Epithelial cell of esophagus (primary cell): ENCODE measurements at places on chromosomes 7 and 10.

DNA sequence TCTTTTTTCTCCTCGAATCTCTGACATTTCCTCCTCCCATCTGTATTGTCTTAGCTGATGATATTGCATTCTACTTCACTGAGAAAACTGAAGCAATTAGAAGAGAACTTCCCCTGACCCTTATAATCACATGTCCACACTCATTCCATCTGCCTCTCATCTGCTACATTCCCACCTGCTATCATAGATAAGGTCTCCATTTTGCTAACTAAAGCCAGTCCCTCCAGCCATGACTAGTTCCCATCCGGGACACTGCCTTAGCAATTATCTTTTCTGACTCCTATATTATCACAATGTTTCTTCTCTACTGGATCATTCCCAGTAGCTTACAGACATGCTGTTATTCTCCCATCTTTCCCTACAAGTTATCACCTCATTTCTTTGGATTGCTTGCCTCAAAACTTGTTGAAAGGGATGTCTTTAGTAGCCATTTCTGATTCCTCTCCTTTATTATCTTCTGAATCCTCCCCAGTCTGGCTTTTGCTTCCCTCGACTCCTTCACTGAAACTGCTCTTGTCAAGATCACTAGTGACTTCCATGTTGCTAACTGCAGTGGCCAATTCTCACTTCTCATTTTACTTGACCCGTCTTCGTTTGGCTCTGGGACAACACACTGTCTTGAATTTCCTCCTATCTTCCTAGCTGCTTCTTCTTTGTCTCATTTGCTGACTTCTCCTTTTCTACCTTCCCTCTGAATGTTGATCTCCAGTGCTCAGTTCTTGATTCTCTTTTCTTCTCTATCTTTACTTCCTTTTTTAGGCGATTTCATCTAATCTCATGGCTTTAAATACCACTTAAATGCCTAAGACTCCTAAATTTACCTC is 35.9 kb downstream of the FZD1 start:
- no peak for DNase-seq

- DNase-seq, result peak; percentile 11
These were observed 39.0 kb upstream of the RASGEF1A start for GRCh38 chr10:43305876-43306275.

GRCh38 chr10:26215935-26216584 is 514 bp upstream of the GAD2 start:
- DNase-seq, result peak; percentile 17

- no peak for DNase-seq
These were observed 78.2 kb downstream of the FGFR2 start for GRCh38 chr10:121519901-121520493.

GRCh38 chr7:148921806-148922205 is 37.7 kb upstream of the EZH2 start:
- DNase-seq, result no peak

DNA sequence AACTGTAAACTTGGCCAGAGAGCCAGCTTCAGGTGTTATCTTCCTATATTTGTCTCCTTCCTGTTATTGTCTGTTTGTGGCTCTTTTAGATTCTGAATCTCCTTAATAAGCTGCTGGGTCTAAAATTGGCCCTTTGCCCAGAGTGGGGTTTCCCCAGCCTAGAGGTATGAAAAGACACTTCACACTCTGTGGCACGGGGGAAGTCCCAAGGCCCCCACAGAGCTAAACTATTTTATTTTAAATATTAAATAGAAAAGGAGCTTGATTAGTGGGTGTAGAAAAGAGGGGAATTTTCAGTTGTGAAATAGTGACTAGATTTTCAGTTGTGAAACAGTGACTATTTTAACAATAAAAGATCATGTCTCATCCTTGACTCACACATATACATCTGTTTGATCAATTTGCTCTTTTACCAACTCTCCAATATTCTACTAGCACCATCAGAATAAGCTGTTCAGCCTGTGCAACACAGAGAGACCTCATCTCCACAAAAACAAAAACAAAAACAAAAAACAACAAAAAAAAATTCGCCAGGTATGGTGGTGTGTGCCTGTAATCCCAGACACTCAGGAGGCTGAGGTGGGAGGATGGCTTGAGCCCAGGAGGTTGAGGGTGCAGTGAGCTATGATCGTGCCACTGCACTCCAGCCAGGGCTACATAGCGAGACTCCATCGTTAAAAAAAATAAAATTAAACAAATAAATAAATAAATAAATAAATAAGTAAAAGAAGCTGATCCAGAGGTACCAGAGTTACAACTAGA is 24.9 kb upstream of the ADO start:
- DNase-seq, result peak; percentile 60

DNA sequence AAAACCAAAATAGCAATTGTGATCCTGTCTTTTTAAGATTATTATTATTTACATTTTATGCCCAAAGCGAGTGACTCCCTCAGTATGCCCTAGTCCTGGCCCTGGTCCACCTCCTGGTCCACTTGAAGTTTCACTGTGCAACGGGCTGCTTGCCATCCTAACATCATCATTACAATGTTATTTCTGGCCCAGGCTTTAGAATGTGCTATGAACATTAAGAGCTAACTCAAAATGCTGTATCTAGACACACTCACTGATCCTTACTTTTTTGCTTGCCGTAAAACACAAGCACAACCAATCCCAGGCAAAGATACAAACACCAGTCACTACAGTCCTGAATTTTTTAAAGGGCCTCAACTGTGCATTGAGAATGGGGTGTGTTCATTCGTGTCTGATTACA is 38.4 kb downstream of the RHOBTB1 start:
- no peak for DNase-seq

- DNase-seq, result no peak
These were observed 126.4 kb upstream of the RSU1 start for GRCh38 chr10:16943295-16944285.

- no peak for DNase-seq
These were observed 18.1 kb downstream of the MAPK8 start for GRCh38 chr10:48324580-48324979.

DNA sequence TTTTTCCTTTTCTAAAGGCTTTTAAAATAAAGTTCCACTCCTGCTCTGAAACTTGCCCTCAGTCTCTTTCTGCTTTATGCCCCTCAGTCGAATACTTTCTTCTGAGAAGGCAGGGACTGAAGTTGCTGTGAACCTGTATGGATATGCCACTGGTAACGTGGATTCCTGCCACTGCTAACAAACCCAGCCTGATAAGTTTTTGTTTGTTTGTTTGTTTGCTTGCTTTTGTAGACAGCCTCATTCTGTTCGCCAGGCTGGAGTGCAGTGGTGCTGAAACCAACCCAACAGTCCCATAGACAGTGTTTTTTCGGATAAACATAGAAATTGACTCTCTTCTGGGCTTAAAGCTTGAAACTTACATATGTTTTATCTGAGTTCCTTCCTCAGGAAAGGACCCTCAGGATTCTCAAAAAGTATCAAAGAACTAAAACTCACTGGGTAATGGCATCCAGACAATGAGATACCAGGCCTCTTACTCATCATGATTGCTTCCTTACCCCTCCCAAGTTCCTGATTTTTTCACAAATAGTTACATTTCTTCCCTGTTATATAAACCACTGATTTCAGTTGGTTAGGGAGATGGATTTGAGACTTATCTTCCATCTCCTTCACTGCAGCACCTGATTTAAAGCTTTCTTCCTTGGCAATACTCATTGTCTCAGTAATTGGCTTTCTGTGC is 273.6 kb downstream of the SDHAF3 start:
- DNase-seq, result no peak

GRCh38 chr7:133853706-133854276 is 273.3 kb upstream of the LRGUK start:
- peak; percentile 96 for DNase-seq

- peak; percentile 2 for DNase-seq
These were observed 1150.0 kb upstream of the POT1 start for GRCh38 chr7:126079581-126079980.
